Muscle of leg (tissue), 16 donors: ENCODE measurements at places on chromosomes 4 and X.

- H3K4me3 ChIP-seq = no peak overlapping the region
- DNase-seq = no peak
These were observed 637.8 kb downstream of the RAB28 start for GRCh38 chr4:12846368-12846767.

GRCh38 chr4:15250021-15250441, 177.8 kb upstream of the C1QTNF7 start:
- H3K4me1 ChIP-seq = peaks cover 2% of the 10 kb centered on the region
- H3K36me3 ChIP-seq = no peaks in the 10 kb centered on the region
- no peak overlapping the region for H3K27ac ChIP-seq
- H3K27me3 ChIP-seq = no peaks in the 10 kb centered on the region

- no peaks in the 10 kb centered on the region for H3K36me3 ChIP-seq
- H3K4me1 ChIP-seq = no peaks in the 10 kb centered on the region
- no peak overlapping the region for H3K27ac ChIP-seq
- H3K4me3 ChIP-seq = no peak overlapping the region
- H3K27me3 ChIP-seq = no peaks in the 10 kb centered on the region
These were observed 620.4 kb downstream of the KCNIP4 start for GRCh38 chr4:21327976-21328700.

GRCh38 chr4:94332983-94333590, 9.5 kb downstream of the HPGDS start:
- no peak overlapping the region for H3K27ac ChIP-seq
- H3K4me3 ChIP-seq = no peak overlapping the region
- H3K36me3 ChIP-seq = no peaks in the 10 kb centered on the region
- H3K4me1 ChIP-seq = peaks cover 3% of the 10 kb centered on the region

- H3K27me3 ChIP-seq = no peaks in the 10 kb centered on the region
- peaks cover 7% of the 10 kb centered on the region for H3K4me1 ChIP-seq
- no peak overlapping the region for H3K27ac ChIP-seq
- no peak overlapping the region for H3K4me3 ChIP-seq
- DNase-seq = no peak
- H3K36me3 ChIP-seq = peaks cover 16% of the 10 kb centered on the region
These were observed 219.7 kb downstream of the PALLD start for GRCh38 chr4:168716406-168717129.

GRCh38 chr4:18684932-18685331, 663.4 kb upstream of the LCORL start:
- no peak overlapping the region for H3K4me3 ChIP-seq
- DNase-seq = no peak
- no peaks in the 10 kb centered on the region for H3K4me1 ChIP-seq
- no peaks in the 10 kb centered on the region for H3K27me3 ChIP-seq

DNA sequence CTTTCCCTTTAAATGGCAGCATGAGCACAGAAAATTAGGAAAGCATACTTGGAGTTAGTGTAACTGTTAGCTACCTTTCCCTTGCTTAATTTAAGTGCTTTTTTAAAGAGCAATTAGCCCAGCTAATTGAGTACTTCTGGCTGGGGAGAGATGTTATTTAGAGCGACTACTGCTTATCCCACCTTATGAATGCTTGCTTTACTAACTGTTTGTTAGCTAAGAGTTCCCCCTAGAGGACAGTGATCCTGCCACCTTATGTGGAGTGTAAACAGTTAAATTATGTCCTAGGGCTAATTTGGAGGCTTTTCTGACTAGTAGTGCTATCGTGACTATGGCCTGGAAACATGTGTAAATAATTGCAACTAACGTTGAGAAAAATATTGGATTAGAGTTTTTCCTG, 909.4 kb downstream of the FSTL5 start:
- no peak for DNase-seq
- H3K4me3 ChIP-seq = no peak overlapping the region
- no peaks in the 10 kb centered on the region for H3K27me3 ChIP-seq
- no peaks in the 10 kb centered on the region for H3K36me3 ChIP-seq

DNA sequence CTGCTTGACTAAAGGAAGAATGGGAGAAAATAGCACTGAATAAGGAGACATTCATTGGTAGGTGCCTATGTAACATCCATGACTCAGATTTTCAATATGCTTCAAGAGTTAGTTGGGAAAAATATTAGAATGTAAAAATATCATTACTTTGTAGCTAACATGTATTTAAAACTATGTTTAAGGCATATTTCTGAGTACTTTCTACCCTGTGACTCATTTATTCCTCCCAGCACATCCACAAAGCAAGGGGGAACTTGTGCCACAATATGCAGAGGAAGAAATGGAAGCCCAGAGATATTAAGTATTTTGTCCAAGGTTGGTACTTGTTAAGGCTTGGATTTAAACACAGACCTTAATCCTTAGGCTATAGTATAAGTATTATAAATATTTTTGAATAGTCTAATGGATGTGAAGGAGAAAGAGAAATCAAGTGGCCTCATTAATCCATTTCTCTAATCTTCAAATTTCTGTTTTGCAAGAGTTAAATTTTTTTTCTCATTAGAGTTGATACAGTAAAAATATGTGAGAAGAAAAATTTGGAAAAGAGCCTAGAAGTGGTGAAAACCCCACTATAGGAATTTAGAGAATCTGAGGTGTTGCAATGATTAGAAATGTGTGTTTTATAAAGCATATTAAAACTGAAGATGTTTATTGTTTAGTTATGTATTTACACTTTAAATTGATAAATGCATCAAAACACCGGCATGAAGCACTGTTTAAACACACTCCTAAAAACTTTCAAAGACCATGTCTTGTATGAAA, 149.3 kb upstream of the GYPA start:
- no peak overlapping the region for H3K4me3 ChIP-seq
- no peaks in the 10 kb centered on the region for H3K27me3 ChIP-seq
- no peak for DNase-seq
- no peak overlapping the region for H3K27ac ChIP-seq

DNA sequence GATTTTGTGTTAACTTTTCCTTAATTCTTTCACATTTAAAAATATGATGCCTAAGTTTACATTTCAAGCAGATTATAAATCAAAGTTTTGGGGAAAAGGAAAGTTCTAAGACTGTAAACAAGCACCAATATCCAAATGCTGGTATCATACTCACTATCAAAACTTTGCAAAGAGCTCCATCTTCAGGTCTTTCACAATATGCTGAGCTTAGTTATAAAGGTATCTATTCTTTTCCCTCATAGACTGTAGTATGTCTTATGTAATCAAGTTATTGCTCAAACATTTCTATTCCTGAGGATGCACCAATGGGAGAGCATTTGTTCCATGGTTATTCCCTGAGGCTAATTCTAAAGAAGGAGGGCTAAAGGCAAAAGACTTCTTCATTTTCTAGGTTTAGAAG, 207.9 kb upstream of the FAM241A start:
- no peak overlapping the region for H3K27ac ChIP-seq
- H3K4me1 ChIP-seq = no peaks in the 10 kb centered on the region
- DNase-seq = peak; percentile 44
- H3K27me3 ChIP-seq = no peaks in the 10 kb centered on the region
- no peaks in the 10 kb centered on the region for H3K36me3 ChIP-seq

DNA sequence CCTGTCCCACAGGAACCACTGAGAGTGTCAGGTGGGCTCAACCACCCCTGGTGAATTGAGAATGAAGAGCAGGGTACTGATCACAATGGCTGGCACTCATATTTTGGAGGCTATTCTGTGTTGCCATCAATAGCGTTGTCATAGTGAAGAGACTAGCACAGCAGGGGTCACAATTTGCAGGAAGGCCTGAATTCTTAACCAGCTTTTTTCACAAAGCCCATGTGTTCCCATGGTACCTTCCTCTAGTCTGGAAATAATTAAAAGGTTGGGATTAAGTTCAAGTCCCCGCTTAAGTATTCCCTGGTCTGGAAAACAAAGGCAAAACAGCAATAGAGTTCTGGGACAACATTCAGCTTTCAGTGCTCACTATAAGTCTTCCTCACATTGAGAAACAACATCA, 1051.7 kb downstream of the C4orf33 start:
- H3K4me3 ChIP-seq = no peak overlapping the region
- H3K27me3 ChIP-seq = no peaks in the 10 kb centered on the region
- H3K27ac ChIP-seq = no peak overlapping the region
- no peaks in the 10 kb centered on the region for H3K4me1 ChIP-seq

- H3K27ac ChIP-seq = no peak overlapping the region
- no peak for DNase-seq
- H3K36me3 ChIP-seq = no peaks in the 10 kb centered on the region
- H3K4me1 ChIP-seq = peaks cover 21% of the 10 kb centered on the region
These were observed 83.4 kb upstream of the LRPAP1 start for GRCh38 chr4:3615386-3616286.
